ENCODE measurements at places on chromosomes 16 and 17.
A peak's percentile ranks its signal among the peaks of the same experiment; 100 is the strongest.

- peak; percentile 22 for DNase-seq
These were observed 2.7 kb downstream of the HOXB2 start for GRCh38 chr17:48542114-48542656.

GRCh38 chr17:9999919-10000695 is 95.0 kb upstream of the RCVRN start:
- no peak for DNase-seq

GRCh38 chr17:16282522-16282921 is 65.5 kb downstream of the PIGL start:
- DNase-seq, result no peak

- no peak for DNase-seq
These were observed 18.6 kb upstream of the PITPNM3 start for GRCh38 chr17:6574687-6575595.

- DNase-seq, result no peak
These were observed 112.4 kb downstream of the IRX3 start for GRCh38 chr16:54174201-54174600.

GRCh38 chr16:15764112-15764511 is 92.7 kb downstream of the MYH11 start:
- DNase-seq, result no peak

GRCh38 chr16:4410335-4411075 is 5.9 kb downstream of the CORO7 start:
- no peak for DNase-seq

- no peak for DNase-seq
These were observed 415.3 kb upstream of the C16orf82 start for GRCh38 chr16:26651464-26651863.

DNA sequence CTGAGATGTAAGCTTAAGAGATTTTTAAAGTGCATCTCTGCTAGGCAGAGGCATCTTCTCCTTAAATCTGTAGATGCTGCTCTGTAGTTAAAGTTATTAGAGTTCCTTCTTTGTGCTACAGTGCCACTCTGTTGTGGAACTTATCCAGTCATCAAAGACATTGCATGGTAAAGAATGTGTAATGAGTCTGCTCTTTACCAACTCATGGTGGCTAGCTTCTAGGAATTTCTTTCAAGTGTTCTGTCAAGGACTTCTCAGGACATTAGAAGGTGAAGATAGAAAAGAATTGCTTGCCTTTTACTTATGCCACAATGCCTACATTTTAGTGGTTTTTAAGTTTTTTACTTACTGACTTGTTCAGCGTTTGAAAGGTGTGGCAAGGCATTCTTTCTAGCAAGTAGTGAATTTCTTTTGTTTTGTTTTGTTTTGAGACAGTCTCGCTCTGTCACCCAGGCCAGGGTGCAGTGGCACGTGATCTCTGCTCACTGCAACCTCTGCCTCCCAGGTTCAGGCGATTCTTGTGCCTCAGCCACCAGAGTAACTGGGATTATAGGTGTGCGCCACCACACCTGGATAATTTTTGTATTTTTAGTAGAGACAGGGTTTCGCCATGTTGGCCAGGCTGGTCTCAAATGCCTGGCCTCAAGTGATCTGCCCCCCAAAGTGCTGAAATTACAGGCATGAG is 20.3 kb upstream of the ARL2BP start:
- no peak for DNase-seq

- DNase-seq, result no peak
These were observed 62.1 kb downstream of the EPN2 start for GRCh38 chr17:19299214-19299747.

DNA sequence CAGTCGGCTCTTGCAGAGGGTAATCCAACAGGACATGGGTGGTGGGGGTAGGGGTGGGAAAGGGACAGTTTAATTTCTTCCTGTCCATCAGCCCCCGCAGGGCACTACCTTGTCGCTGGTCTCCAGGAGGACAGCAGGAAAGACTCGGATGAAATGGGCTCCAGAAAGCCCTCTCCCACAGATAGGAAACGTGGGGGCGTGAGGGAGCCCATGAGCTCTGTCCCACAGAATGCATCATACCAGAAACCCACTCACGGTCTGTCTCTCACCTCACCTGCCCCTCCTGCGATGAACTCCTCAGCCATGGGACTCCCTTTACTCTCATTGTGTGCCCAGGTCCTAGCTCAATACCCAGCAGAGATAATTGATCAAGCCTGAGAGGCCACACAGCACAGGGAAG is 240.1 kb downstream of the GSG1L start:
- no peak for DNase-seq

GRCh38 chr17:3740611-3741073 is 16.9 kb downstream of the HASPIN start:
- DNase-seq, result no peak

GRCh38 chr17:10177913-10178505 is 20.4 kb downstream of the GAS7 start:
- no peak for DNase-seq

GRCh38 chr17:63652106-63652505 is 29.9 kb downstream of the MAP3K3 start:
- DNase-seq, result no peak

GRCh38 chr17:29555840-29556239 is 11.0 kb downstream of the ABHD15 start:
- DNase-seq, result no peak

GRCh38 chr17:8685381-8685780 is 54.9 kb upstream of the MYH10 start:
- no peak for DNase-seq

- no peak for DNase-seq
These were observed 92.9 kb downstream of the TBC1D16 start for GRCh38 chr17:79942591-79943346.

DNA sequence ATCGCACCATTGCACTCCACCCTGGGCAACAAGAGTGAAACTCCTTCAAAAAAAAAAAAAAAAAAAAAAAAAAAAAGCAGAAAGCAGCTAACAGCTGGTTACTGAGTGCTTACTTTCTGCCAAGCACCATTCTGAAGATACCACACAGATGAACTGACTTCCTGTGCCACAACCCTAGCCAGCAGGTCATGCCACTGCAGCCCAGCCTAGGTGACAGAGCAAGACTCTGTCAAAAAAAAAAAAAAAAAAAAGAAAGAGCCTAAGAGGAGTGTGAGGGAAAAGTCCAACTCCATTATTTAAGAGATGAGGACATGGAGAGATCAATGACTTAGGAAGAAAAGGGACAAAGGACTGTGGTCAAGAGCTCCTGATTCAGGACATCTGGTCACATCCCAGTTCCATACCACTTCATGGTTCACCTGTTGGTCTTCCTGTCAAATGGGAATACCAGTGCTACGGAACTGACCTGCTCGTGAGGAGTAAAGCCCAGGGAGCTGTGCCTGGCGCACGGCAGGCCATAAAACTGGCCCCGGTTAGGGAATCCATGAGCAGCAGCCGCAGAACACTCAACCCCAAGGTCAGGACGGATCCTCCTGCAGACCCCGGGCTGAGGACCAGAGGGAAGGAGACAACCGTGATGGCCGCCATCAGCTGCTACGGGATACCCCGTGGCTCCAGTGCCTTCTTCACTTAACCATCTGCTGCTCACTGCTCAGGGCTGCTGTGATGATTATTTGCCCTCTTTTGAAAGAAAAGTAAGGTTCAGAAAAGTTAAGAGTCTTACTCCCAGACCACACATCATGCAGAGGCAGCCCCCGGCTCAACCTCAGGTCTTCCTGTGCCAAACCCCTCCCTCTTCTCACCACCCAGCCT is 950 bp downstream of the KLHDC4 start:
- DNase-seq, result peak; percentile 34

DNA sequence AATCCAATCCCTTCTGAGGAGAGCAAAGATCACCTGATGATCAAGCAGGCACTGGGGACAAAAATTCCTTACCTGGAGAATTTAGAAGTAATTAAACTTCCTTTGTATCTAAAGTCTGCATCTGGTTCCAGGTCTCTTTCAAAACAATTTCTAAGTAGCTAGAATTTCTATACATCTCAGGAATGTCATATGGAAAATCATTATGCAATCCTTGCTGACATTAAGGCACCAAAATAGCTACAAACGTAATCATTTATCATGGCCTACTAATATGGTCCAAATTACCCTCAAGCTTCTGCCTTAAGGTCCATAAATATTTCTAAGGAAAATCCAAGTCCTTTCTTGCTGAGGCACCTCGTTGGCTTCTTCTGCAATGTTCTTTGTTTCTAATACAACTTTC is 32.9 kb upstream of the YPEL2 start:
- DNase-seq, result no peak

GRCh38 chr16:1770328-1771187 is 785 bp downstream of the NME3 start:
- no peak for DNase-seq

DNA sequence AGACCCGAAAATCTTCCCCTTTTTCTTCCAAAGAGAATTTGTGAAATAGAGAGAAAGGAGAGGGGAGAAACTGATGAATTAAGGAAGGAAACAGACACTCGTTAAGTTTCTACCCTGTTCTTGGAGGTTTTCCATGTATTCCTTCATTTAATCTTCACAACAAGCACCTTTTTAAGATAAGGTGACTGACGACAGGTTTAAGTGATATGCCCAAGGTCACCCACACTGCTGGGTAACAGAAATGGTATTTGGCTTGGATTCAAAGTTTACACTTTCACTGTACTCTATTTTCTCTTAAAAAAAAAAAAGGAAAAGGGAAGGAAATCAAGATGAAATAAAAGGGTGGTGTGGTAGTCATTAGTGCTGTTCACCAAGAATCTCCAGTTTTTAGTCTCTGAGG is 33.5 kb upstream of the TOX3 start:
- DNase-seq, result no peak

DNA sequence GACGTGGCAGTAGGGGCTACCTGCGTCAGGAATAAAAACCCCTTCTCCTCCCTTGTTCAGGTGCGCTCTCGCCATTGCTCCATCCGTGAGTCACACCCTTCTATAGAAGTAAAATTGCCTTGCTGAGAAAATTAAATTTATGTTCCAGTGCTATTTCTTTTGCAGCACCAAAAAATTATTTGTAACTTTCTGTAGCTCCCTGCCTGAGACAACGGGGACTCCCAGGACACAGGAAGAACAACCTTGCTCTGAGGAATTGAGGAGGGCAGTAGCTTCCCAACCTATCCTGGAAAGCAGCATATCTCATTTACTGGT is 85.4 kb downstream of the EMP2 start:
- DNase-seq, result no peak

- DNase-seq, result no peak
These were observed 15.7 kb downstream of the DHX38 start for GRCh38 chr16:72109300-72109699.

GRCh38 chr17:51585514-51586104 is 325.3 kb downstream of the UTP18 start:
- no peak for DNase-seq

GRCh38 chr17:33941744-33942143 is 313.3 kb upstream of the CCL2 start:
- DNase-seq, result no peak

- no peak for DNase-seq
These were observed 7.6 kb downstream of the LIMD2 start for GRCh38 chr17:63692195-63692816.

DNA sequence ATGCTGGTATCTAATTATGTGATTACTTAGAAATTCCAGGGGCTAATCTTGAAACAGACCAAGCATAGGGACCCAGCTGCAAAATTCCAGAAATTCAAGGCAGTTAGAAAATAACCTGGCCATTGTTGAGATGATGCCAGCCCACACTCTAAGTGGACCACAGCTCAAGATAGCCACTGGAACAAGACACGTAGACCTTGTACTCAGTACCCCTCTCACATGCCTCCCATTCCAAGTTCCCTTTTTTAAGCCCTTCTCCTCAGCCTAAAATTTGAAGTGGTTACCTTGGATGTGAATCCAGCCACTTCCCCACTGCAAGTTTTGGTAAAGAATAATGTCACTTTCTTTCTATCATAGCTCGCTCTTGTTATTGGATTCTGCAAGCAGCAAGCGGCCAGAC is 4.1 kb upstream of the ZNF19 start:
- no peak for DNase-seq

DNA sequence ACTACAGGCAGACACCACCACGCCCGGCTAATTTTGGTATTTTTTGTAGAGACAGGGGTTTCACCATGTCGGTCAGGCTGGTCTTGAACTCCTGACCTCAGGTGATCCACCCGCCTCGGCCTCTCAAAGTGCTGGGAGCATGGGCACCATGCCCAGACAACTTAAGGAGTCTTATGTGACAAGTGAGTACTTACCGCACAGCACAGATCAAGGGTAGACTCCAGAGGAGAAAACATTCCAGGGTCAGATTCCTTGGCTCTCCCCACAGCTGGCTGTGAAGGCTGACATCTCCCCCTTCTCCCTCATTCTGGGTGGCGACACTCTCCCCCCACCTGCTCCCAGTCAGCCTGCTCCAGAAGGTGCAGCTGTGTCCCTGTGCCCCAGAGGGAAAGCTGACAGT is 10.6 kb downstream of the ZSCAN10 start:
- DNase-seq, result no peak

DNA sequence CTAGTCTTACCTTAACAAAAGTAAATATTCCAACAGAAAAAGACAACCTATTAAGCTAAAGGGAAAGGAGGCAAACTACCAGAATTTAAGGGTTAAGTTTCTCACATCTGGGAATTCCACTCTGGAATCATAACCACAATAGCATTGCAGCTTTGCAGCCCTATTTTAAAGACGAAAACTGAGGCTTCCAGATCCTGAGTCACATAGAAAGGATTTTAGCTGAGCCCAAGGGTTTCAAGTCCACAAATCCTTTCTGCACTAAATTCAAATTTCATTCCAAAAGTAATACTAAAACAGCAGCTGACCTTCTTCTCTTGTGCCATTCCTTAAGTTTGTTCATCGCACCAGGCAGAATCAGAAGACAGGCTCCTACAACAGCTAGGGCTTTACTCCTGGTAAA is 17.8 kb downstream of the XYLT1 start:
- no peak for DNase-seq

GRCh38 chr16:54482892-54483574 is 196.4 kb upstream of the IRX3 start:
- DNase-seq, result no peak

GRCh38 chr17:63991611-63992010 is 6.5 kb upstream of the PRR29 start:
- no peak for DNase-seq

GRCh38 chr17:54666559-54666958 is 234.1 kb upstream of the TOM1L1 start:
- no peak for DNase-seq

- DNase-seq, result no peak
These were observed 97.8 kb downstream of the BANP start for GRCh38 chr16:88048985-88049384.

DNA sequence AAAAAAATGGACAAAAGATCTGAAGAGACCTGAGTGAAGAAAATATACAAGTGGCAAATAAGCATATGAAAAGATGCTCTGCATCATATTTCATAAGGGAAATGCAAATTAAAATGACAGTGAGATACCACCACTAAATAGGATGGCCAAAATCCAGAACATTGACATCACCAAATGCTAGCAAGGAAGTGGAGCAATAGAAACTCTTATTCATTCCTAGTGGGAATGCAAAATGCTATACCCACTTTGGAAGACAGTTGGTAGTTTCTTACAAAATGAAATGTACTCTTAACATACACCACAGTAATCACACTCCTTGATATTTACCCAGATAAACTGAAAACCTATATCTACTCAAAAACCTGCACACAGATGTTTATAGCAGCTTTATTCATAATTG is 33.6 kb downstream of the DHRS7B start:
- no peak for DNase-seq

GRCh38 chr16:73951481-73951880 is 345.1 kb upstream of the PSMD7 start:
- no peak for DNase-seq

- DNase-seq, result no peak
These were observed 10.5 kb downstream of the GAS2L2 start for GRCh38 chr17:35742496-35742895.

All from activated naive CD4-positive, alpha-beta T cell (primary cell).